ENCODE measurements at places on chromosomes 1 and 21. TPM values are rescaled to one million over a fixed set of nuclear protein-coding genes. Genes with fewer than 3 reads are reported as not detected.

RGS18 gene
- 0.72 TPM for total RNA-seq

DNA sequence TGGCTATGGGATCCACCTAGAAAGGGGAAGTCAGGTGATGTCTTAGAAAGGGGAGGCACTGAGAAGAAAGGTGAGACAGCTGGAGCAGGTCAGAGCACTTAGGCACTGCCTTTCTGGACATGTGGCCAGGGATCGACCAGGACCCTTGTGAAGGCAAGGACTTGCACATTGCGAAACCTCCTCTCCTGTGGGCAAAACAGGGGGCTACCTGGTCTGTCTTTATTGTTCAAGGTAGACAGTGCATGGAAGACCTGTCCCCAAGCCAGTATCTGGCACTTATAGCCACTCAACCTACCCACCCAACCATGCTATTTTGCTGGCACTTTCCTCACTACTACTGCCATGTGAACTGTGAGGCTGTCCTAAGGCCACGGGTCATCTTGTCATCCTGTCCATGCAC, 67.2 kb downstream of the NAV1 start:
- no peak for DNase-seq

CLCA4 gene
- total RNA-seq: not detected

KRTAP20-3 gene
- total RNA-seq: not detected

OR2W3 gene
- not detected for total RNA-seq

DNA sequence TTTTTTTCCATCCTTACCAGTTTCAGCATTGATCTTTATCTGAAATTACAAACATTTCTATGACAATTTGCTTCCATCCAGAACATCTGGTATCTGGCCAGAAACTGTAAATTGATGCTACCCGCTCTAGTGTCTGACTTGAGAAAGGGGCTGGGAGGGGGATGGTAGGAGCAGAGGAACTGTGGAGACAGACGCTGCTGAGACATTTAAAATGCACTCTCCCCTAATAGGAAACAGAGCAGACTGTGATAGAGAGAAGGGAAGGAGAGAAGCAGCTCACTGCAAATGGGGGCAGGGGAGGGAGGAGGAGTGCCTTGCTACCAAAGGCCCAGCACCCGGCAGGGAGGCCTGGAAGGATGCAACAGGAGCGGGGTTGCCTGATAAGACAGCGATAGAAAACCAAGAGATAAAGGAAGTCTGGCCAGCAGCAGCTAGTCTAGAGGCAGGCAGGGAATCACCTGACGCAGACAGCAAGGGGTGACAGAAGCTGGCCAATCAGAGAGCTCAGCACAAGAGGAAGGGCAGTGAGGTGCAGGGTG, 195.5 kb upstream of the NFIA start:
- no peak for DNase-seq

LRRC39 gene
- 1.1 TPM for total RNA-seq

Measured in T-cell (primary cell).